ENCODE measurements at places on chromosomes 1 and 21.

- no peak for DNase-seq
Measured at GRCh38 chr1:245958016-245958415, 549.1 kb downstream of the SMYD3 start.

GRCh38 chr21:46376231-46376628, 52.3 kb downstream of the PCNT start:
- no peak for DNase-seq

DNA sequence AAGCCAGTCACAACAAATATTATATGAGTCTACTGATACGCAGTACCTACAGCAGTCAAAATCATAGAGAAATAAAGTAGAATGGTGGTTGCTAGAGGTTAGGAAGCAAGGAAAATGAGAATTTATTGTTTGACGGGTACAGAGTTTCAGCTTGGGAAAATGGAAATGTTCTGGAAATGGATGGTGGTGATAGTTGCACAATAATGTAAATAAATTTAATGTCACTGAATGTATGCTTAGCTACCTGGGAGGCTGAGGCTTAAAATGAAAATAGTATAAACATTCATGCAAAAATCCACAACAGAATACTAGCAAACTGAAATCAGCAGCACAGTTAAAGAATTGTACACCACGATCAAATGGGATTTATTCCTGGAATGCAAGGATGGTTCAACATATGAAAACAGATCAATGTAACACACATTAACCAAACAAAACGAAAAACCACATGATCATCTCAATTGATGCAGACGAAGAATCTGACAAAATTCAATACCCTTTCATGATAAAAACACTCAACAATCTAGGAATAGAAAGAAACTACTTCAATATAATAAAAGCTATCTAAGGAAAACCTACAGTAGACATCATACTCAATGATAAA, 10.7 kb downstream of the TUT4 start:
- DNase-seq: no peak

DNA sequence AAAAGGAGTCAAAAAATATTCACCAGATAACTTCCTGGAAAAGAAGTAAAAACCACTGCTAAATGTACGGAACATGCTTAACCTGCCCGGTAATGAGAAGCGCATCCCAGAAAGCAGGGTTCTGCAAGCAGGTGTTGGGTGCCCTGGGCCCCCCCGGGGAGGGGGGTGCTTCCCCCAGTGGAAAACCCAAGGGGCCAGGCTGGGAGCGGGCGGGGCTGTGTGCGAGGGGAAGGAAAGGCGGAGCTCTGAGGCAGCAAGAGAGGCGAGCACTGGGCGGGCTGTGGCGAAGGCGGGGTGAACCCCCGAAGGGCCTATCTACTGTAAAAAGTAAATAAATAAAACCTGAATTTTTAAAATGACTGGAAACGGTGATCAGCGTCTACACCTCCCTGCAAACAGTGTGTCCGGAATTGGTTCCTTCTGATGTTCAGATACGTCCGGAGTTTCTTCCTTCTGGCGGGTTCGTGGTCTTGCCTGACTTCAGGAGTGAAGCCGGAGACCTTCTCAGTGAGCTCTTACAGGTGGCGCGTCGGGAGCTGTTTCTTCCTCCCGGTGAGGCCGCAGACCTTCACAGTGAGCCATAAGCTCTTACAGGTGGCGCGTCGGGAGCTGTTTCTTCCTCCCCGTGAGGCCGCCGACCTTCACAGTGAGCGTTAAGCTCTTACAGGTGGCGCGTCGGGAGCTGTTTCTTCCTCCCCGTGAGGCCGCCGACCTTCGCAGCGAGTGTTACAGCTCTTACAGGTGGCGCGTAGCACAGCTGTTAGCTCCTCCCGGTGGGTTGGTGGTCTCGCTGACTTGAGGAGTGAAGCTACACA, 13.4 kb downstream of the FTCD start:
- no peak for DNase-seq

DNA sequence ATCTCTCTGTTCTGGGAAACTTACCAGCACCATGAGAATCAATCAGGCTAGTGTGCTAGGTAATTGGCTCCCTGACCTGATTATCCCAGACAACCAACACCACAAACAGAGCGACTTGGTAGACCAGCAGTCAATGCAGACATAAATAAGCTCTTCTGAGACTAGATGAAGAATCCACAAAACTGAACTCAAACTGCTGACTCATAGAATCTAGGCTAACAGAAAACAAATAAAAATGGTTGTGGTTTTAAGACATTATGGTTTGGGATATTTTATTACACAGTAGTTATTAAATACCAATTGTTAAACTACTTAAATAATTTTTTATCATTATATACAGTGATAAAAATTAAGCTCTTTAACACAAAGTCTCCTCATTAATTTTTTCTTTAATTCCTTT, 535.7 kb downstream of the COL11A1 start:
- peak; percentile 9 for DNase-seq

- no peak for DNase-seq
Measured at GRCh38 chr1:227913764-227914721, 33.7 kb downstream of the WNT9A start.

- DNase-seq: peak; percentile 27
Measured at GRCh38 chr1:112762541-112763500, 47.7 kb upstream of the PPM1J start.

- peak; percentile 46 for DNase-seq
Measured at GRCh38 chr21:35510957-35511695, 462.0 kb upstream of the RUNX1 start.

- DNase-seq: no peak
Measured at GRCh38 chr1:160550572-160551034, 27.5 kb upstream of the SLAMF6 start.

GRCh38 chr1:173529106-173529505, 52.0 kb downstream of the PRDX6 start:
- no peak for DNase-seq

GRCh38 chr1:232046451-232047306, 420.1 kb downstream of the DISC1 start:
- no peak for DNase-seq

GRCh38 chr21:25416669-25417068, 190.6 kb downstream of the MRPL39 start:
- DNase-seq: no peak

- no peak for DNase-seq
Measured at GRCh38 chr1:100441146-100441545, 88.8 kb downstream of the CDC14A start.
